ENCODE measurements at places on chromosomes 6 and 20.

- no peak for DNase-seq
Measured at GRCh38 chr20:63280371-63280770, 7.8 kb downstream of the ARFGAP1 start.

- DNase-seq = no peak
Measured at GRCh38 chr6:71334768-71335167, 46.2 kb downstream of the OGFRL1 start.

DNA sequence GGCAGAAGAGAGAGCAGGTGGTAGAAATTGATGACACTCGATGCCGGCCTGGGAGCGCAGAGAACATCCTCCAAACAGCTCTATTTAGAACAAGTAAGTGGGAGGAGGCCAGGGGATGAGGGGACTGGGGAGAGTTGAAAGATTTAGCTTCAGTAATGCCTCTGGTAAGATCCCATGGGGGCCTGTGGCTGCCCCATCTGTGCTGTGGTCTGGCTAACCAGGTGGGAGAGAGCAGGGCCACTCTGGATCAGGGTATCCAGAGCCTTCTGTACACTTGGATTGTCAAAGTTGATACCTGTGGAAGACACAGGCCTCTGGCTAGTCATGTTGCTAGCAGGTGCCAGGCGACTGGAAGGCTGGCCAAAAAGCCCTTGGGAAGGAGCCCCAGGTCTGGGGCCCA is 27.6 kb downstream of the NCOA5 start:
- no peak for DNase-seq

DNA sequence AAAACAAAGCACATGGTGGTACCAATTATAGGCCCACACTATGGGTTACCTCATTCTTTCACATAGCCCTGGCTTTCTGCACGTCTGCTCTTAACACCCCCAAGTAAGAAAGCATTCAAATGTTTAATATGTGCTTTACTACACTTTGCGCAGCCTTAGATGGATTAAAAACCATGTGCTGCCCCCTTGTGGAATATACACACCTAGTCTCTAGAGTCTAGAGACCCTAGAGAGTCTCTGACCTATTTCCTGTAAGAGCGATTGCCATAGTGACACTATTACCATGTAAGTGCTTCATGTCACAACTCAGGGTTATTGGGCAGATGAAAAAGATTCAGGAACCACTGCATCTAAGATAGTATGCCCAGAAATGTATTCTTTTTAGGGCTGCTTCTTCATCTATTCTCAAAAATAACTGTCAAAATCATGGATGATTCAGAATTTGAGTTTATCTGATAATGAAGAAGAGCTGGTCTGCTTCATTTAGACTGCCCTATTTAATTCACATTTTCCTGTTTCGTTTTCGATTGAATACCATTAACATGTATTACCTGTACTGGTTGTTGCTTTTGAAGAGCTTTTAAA is 186.3 kb downstream of the ADGB start:
- peak; percentile 20 for DNase-seq

GRCh38 chr6:141248021-141248799 is 884.5 kb upstream of the GJE1 start:
- no peak for DNase-seq

DNA sequence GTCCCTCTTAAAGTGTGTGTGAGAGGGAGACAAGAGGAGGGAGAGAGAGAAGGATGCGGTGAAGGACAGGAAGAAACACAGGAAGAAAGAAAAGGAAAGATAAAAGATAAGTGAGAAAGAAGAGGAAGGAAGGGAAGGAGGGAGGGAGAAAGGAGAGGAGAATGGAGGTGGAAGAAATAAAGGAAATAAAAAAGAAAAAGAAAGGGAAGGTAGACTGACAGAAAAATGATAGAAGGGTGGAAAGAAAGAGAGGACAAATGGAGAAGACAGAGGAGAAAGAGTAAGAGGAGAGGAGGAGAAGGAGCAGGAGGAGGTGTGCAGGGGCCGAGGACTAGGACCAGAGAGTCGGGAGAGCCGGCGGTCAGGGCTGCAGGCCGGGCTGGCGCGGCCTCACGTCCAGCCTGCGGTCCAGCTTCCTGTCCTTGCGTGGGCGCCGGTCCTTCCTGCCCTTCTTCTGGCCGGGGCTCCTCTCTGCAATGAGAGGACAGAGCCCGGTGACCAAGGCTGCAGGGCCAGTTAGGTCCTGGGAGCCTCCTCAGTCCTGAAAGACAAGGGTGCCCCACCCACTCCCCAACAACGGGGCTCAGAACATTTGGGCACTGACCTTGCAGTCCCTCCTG is 42.0 kb downstream of the RSPO4 start:
- DNase-seq = no peak
